ENCODE measurements at places on chromosomes 12 and 14.

- no peak for DNase-seq
Observed at GRCh38 chr14:82855912-82856391, 1322.3 kb upstream of the SEL1L start.

DNA sequence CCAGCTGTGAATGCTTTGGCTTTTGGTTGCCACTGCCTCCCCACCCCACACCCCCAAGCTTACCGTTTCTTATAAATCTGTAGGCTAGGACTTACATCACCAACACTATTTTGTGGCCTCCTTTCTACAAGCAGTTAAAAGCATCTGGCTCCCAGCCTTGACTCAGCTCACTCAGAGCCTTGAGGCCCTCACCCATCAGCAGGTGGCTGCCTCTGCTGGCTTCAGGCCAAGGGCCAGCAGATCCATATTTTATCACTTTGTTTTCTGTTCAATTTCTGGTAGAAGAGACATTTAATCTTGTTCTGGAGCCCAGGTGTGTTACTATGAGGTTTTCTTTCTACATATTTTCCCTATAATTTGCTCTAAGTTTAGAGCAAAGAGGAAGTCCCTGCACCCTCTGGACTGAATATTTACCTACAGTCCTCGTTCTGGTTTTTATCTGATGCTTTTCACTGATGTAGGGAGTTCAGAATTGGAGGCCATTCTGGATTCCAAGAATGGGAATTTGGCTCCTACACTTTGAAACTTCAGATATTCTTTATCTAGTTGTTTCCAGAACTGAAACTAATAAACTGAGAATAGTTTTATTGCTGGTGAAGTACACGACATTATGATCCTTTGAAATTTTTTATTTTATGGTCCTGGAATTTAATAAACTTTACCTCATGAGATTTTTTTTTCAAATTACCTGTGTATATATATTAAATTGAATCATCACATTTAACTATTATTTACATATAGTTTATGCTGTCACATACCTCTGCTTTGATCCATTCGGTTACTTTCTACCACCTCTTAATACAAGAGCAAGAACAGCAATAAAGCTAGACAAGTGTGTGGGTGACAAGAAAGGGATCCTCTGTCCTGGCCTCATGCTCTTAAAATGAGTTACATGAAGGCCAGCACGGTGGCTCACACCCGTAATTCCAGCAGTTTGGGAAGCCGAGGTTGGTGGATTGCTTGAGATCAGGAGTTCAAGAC is 22.2 kb downstream of the PLBD1 start:
- no peak for DNase-seq

DNA sequence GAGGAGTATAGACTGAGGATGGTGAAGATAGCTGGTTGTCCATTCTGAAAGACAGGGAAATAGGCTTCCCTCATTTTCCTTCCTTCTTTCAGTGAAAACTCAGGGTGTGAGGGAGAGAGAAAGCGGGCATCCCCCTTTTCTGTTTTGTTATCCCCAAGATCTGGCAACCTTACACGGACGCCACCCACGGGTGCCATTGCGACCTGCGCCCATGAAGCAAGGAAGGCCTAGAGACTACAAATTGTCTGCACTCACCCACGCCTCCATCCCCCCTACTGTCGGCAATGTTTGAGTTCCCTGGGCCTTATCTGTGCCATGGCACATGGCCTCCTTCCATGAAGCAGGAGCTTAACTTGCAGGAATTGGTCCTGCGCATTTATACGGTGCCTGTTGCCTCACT is 115.0 kb upstream of the IGF1 start:
- no peak for DNase-seq

DNA sequence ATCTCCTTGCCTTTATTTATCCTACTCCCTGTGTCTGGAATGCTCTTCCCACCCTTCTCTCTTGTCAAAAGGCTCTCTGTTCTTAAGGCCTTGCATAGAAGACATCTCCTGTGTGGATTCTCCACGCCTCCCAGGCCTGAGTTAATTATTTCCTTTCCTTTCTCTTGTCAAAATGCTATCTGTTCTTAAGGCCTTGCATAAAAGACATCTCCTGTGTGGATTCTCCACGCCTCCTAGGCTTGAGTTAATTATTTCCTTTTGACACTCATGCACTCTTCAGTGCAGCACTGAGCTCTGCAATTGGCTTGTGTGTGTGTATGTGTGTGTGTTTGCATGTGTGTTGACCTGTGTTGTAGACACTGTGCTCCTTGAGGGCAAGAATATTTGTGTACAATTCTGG is 52.1 kb upstream of the DCD start:
- DNase-seq = peak; percentile 40

Measured in Caki2 (cell line).